ENCODE measurements at places on chromosomes 4 and X.

- DNase-seq = no peak
These were observed 11.8 kb upstream of the ELF2 start for GRCh38 chr4:139188648-139189416.

DNA sequence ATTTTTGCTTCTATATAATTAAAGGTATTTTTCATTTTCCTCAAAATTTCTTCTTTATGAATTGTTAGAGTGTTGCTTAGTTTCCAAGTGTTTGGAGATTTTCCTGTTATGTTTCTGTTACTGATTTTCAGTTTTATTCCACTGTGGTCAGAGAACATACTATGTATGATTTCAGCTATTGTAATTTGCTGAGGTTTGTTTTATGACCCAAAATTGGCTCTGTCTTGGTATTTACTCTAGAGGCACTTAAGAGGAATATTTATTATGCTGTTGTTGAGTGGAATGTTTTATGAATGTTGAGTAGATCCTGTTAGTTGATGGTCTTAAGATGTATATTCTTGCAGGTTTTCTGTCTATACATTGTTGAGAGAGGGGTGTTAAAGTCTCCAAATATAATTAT is 263.5 kb downstream of the PABPC4L start:
- DNase-seq = no peak

DNA sequence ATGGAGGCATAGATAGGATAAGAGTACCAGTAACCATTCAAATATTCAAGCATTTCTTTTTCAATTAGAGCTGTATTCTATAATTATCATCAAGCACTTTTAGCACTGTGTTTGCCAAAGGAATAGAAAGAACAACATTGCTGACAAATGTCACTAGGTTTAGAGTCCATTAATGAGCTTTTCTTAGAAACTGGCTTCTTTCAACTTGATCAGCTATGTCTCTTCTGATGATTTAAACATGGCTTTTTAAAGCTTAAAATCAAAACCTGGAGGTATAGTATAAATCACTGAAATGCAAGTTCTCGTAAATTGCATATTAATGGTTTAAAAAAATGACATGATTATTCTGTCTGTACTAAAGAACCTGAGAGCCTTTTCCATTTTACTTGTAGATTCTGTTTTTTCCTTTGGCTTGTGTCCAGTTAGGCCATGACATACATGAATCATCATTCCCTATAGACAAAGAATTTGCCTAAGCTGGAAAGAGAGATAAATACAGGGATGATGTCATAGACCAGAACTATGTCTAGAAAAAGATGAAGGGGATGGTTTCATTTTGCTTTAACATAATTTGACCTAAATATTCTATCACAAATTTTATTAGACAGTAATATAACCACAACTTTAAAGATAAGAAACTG is 340.1 kb upstream of the CTSO start:
- no peak for DNase-seq

DNA sequence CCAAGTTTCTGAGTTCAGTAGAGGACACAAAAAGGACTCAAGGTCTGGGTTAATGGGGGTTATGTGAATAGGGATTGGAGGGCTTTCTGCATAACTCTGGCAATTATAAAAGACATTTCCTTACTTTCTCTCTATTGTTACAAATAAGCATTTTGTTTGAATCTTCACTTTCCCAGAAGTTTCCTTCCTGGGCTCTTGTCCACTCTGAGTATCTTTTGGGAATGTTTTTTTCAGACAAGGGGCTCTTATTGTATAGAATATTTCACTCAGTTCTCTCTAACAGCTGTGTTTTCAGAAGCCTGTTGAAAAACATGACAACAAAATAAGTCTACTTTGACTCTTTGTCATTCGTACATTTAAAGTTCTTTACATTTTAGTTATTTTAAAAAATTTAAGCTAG is 57.6 kb upstream of the MAP9 start:
- DNase-seq = no peak

DNA sequence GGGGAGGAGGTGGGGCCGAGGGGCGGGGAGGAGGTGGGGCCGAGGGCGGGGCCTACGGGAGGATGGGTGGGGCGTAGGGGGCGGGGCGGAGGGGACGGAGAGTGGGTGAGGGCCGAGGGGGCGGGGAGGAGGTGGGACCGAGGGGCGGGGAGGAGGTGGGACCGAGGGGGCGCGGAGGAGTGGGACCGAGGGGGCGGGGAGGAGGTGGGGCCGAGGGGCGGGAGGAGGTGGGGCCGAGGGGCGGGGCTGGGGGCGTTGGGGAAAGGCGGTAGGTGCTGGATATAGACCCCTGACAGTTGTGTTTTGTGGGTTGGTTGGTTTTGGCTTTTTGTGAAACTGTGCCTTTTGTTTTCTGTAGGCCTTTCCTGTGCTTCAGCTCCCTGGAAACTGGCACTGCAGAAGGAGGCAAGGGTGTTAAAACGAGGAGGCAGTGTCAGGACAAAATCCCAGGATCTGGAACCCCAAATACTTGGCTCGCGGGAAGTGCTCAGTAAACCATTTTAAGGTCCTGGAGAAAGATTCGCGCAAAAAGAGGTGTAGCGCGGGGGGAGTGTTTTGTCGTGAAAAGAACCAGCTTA is 580 bp upstream of the MMGT1 start:
- DNase-seq = no peak

DNA sequence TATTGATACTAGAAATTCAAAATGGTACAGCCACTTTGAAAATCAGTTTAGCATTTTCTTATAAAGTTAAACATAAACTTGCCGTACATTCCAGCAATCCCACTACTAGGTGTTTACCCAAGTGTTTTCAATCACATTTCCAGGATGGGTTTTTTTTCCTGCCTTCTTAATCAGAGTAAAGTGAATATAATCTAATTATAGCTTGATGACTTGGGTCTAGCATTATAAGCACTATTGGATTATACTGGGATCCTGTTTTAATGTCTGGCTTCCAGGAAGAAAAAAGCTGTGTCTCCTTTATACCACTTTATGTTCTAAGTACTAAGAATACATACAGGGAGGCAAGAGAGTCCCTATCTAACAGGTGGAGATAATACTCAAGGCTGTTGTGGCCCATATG is 103.3 kb upstream of the KLHL13 start:
- DNase-seq = no peak

GRCh38 chrX:104325213-104325585 is 70.5 kb upstream of the ESX1 start:
- DNase-seq = no peak

DNA sequence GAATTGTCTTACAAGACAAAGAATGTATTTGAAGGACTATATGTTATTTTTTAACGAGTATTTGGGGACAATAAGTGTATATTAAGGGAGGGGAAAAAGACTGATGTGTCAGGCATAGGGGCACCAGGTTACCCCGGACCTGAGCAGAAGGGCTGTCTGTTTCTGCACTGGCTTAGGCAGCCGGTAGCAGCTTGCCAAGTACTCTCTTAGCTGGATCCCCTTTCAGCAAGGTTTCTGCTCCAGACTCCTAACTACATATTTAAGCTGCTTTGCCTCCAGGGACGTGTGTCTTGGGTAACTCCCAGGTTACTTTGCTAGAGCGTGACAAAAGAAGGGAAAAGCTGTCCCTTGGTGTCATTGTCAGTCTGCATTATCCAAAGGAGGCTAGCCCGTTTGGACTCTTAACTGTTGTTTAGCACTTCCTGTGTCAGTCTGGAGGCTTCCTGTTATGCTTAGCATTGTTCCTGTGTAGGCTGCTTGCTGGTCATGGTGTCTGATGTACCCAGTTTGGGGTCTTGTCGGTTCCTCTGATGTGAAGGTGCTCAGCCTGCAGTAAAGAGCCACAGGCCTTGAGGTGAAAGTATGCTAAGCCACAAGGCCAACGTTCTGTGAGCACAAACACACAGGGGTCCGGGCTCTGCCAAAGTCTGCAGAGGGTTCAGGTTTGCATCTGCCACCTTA is 11.6 kb downstream of the CXCR3 start:
- DNase-seq = no peak

GRCh38 chr4:42149004-42149403 is 3.5 kb downstream of the BEND4 start:
- no peak for DNase-seq

GRCh38 chr4:91936311-91936710 is 367.5 kb upstream of the GRID2 start:
- no peak for DNase-seq

DNA sequence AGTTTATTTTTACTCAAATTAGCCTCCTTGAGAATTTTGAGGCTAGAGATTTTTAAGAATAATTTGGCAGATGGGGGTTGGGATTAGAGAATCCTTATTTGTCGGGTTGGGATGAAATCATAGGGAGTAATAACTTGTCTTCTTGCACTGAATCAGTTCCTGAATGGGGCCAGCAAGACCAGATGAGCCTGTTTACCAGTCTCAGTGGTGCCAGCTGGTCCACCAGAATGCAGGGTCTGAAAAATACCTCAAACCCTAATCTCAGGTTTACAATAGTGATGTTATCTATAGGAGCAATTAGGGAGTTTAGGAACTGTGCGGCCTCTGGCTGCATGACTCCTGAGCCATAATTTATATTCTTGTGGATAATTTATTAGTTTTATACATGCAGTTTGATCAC is 705.9 kb upstream of the AGA start:
- DNase-seq = no peak

DNA sequence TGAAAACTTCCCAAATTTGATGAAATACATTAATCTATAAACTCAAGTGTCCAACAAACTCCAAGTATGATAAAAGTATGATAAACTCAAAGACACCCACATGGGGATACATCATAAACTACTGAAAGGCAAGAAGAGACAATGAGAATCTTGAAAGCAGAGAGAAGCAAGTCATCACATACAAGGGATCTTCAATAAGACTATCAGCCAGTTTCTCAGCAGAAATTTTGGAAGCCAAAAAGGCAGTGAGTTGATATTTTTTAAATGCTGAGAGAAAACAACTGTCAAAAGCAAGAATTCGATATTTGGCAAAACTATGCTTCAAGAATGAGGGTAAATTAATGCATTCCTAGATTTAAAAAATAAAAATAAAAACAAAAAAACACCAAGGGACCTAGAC is 16.5 kb downstream of the PDCL2 start:
- no peak for DNase-seq

DNA sequence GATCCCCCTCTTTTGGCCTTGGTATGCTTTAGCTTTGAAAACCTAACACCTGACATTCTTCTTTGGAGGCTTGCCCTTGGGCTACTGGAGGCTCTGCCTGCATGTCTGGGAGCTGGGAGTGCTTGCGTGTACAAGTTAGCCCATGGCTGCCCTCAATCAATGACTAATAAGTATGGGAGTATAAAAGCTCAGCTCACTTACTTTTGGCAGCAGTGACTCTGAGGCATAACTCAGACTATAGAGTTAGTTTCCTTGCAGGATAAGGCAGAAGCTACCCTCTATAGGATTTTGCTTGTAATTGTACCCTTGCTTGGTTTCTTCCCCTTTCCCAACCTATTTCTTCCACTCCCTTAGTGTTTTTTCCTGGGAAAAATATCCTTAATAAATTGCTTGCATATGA is 247.9 kb downstream of the PPP1R2C start:
- no peak for DNase-seq

DNA sequence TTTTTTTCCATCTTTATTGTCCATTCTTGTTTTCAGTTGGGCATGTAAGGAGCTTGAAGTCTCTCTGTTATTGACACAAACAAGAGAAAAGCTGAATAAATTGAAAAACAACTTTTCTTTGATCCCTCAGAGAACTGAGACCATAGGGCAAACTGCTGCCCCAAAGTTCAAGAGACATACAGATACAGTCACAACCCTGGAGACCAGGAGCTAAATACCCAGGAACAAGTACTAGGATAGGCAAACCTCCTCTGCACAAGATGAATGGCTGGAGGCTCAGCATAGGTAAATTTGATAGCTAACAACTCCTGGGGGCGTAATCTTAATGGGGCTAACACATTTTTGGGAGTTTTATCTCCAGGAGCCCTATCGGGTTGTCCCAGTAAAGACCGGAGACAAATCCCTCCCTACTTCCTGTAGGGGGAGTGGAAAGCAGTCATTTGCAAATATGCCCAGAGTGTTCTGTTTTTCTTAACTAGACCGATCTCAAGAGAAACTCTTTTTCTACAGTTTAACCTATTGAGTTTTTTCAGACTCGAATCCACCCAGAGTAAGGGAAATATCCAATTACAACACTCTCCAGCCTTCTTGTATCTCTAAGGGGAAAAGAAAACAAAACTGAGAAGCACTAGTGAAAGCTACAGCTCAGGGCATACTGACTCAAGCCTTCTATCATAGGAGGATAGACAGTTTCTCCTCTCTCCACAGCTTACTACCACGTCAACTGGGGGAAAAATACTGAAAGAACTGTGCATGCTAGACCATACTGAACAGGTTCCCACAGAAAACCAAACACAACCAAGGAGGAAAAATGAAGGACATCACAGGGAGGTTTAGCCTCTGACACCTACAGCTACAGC is 23.1 kb downstream of the MAGEA8 start:
- no peak for DNase-seq

- no peak for DNase-seq
These were observed 89.3 kb downstream of the TSPAN5 start for GRCh38 chr4:98568941-98569663.

DNA sequence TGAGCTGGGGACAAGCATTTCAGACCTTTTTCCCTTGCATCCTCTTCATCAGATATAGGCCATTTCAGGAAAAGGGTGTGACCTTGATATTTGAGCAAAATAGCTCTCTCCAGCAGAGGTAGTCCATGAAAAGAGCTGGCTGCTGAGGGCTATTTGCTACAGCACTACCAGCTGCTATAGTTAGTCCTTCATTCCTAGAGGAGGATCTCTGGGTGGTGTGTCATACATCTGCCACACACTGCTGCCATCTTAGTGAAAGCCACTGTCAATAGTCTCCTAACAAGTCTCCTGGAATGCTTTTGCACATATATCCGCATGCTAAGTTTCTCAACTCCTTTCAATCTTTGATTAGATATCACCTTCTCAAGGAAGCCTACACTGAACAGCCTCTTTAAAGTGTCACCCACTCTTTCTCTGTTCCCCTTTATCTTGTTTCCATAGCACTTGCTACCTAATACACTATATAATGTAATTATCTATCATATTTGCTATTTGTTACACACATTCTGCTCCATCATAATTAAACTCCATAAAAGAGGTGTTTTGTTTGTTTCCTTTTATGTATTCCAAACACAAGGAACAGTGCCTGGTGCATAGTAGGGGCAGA is 131.9 kb downstream of the TBC1D19 start:
- DNase-seq = no peak

GRCh38 chrX:47590984-47591383 is 8.7 kb downstream of the TIMP1 start:
- no peak for DNase-seq

DNA sequence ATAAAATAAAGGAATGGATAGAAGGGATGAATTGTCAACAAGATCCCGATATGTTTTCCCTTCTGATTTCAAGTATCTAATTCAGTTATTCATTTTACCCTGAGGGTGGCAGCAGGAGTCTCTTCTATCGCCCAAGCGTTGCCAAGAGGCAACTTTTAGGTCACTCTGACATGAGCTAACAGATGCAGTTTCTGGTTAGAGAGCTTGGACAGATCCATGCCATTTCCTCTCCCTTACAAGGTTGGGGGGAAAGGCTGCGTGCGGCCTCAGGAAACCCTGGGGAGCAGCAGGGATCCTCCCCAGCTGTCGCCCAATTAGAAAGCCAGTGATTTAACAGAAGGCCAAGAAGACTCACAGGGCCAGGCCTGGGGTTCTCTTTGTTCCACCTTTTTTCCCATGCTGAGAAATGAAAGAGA is 35.3 kb upstream of the WAS start:
- no peak for DNase-seq

Measured in NCI-H1048 (cell line).